Activated T-cell treated with anti-CD3 and anti-CD28 coated beads, Interleukin-2, amount 50 U/mL, for 72 hours (primary cell): ENCODE measurements at places on chromosomes 4 and X.

GRCh38 chrX:136453114-136453513 lies 34.6 kb upstream of the BRS3 start:
- no peak for DNase-seq

DNA sequence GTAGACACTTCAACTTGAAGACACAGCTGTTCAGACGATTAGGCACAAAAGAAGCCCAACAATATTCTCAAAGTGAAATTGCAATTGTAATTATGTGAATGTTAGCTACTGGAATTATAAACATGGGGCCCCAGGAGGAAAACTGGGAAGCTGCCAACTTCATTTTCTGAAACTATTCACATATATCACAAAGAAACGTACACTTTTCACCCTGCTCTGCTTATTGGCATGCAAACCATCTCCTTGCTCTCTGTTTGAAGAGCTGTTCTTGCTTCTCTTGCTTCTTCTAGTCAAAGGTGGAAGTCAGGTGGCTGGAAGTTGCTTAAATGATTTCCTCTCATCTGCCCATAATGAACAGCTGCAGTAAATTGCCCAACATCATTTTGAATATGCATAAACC lies 320.1 kb downstream of the CFAP299 start:
- no peak for DNase-seq

GRCh38 chrX:151676196-151676595 lies 19.1 kb upstream of the PRRG3 start:
- no peak for DNase-seq

- no peak for DNase-seq
Measured at GRCh38 chr4:188201851-188202250, 62.6 kb downstream of the TRIML1 start.

DNA sequence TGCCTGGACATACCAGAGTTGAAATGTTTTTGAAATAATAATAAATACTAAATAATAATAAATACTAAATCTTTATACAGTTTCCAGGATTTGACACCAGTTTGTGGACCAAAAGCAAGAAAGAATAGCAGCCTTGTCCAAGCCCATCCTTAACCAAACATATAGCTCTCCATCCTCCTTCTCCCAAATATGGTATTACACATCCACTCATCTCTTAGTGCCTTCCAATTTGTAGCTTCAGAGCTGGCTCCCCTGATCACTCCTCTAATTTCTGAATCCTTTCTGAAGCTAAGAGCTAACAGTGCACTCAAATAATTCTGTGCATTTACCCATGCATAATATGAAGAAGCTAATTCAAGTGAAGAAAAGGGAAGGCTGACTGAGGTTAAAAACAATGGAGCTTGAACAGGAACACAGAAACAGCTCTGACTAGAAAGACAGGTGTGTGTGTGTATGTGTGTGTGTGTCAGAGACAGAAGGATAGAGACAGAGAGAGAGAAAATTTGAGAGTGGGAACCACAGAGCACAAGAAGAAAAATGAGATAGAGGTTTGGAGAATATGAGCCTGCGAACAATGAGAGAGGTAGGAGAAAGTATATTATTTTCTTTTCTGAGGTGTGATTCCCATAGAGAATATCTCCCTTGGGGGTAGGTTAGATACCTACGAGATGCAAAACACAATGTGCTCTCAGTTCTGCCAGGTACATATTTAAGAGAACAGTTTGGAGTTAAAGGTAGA lies 123.5 kb downstream of the CAMK2D start:
- DNase-seq: no peak

GRCh38 chr4:6221851-6222760 lies 21.8 kb upstream of the JAKMIP1 start:
- peak; percentile 58 for DNase-seq

DNA sequence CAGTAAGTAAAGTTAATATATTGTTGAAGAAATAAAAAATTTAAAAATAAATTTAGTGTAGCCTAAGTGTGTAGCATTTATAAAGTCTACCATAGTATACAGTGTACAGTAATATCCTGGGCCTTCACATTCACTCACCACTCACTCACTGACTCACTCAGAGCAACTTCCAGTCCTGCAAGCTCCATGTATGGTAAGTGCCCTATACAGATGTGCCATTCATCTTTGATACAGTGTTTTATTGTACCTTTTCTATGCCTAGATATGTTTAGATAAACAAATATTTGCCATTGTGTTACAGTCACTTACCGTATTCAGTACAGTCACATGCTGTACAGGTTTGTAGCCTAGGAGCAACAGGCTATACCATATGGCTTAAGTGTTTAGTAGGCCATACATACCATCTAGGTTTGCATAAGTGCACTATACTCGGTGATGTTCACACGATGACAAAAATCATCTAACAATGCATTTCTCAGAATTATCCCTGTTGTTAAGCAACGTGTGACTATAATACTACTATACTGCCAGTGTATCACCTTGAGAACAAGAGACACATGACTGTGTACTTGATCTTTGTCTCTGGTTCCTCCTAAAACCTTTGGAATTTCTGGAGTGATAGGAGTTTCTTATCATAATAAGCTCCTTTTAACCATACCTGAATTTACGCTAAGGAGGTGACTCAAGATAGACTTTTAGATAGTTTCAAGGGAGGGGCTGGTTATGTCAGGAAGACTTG lies 25.8 kb upstream of the SEPTIN11 start:
- no peak for DNase-seq

DNA sequence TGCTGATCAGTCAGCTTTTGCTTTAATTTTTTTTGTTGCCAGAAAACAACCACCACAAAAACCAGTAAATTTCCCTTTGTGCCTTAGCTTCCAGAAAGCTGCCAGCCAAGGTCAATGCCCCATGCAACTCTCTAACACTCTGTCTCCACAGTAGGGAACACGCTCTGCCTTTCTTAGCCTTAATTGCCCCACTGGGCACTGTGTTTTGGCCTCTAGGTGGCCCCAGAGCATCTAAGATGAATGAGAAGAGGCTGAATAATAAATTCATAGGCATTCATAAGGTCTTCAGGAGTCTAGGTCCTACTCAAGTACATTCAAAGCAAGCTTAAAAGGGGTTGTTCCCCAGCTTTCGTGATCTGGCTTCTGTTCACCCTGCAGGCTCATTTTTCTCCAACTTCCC lies 57.7 kb upstream of the PASD1 start:
- DNase-seq: peak; percentile 13

DNA sequence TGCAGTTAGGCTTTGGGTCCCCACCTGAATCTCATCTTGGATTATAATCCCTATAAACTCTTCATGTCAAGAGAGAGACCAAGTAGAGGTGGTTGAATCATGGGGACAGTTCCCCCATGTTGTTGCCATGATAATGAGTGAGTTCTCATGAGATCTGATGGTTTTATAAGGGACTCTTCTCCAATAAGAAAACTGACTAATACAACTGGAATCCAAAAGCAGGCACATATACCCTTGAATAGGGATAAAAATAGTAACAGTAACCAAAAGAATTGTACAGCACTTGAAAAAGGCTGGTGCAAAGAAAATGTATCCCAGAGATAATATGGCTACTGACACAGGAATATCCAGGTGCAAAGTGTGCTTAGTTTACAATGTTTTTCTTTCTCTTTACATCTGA lies 351.5 kb upstream of the MAD2L1 start:
- no peak for DNase-seq

GRCh38 chr4:173935622-173936405 lies 347.7 kb downstream of the FBXO8 start:
- DNase-seq: no peak

GRCh38 chr4:87819281-87819919 lies 13.4 kb upstream of the MEPE start:
- no peak for DNase-seq
